ENCODE measurements at places on chromosomes 5 and 9.

GRCh38 chr5:139762615-139763170 is 32.9 kb upstream of the PSD2 start:
- peaks cover 17% of the 10 kb centered on the region for H3K4me1 ChIP-seq
- peaks cover 45% of the 10 kb centered on the region for H3K27me3 ChIP-seq
- no peak overlapping the region for H3K27ac ChIP-seq
- no peak for DNase-seq
- H3K4me3 ChIP-seq: no peak overlapping the region

DNA sequence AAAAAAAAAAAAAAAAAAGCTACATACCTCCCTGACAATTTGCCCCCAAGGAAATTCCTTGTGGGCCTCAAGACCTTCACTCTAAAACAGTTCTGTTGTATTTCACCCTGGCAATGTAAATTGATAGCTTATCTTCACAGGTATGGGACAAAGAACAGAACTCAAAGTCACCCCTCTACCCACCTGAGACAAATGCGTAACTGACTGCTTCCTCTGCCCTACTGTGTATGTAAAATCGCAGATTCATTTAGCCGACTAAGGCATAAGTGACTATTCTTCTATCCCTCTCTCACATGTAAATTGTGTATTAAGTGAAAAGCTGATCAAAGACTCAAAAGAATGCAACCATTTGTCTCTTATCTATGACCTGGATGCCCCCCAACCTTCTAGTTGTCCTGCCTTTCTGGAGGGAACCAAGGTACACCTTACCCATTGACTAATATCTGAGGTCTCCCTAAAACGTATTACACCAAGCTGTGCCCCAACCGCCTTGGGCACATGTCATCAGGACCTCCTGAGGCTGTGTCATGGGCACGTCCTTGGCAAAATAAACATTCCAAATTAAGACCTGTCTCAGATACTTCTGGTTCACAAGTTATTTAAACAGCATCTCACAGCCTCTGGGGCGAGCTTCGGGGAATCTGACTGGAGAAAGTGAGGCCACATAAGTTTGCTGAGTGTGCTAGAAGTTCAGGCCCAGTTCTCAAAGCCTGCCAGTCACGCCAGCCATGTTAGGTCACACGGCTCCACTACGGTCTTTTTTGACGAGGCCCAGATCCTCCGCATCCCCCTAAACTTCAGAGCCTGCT is 954 bp downstream of the TBCA start:
- no peaks in the 10 kb centered on the region for H3K4me1 ChIP-seq
- H3K27ac ChIP-seq: peak overlapping the region; percentile 70
- peak overlapping the region; percentile 72 for H3K4me3 ChIP-seq
- no peak for DNase-seq
- no peaks in the 10 kb centered on the region for H3K27me3 ChIP-seq
- H3K36me3 ChIP-seq: peaks cover 6% of the 10 kb centered on the region

- H3K27ac ChIP-seq: no peak overlapping the region
- H3K36me3 ChIP-seq: no peaks in the 10 kb centered on the region
- H3K4me1 ChIP-seq: no peaks in the 10 kb centered on the region
- H3K4me3 ChIP-seq: no peak overlapping the region
- DNase-seq: no peak
- no peaks in the 10 kb centered on the region for H3K27me3 ChIP-seq
Observed at GRCh38 chr9:99092643-99093491, 12.0 kb upstream of the TGFBR1 start.

DNA sequence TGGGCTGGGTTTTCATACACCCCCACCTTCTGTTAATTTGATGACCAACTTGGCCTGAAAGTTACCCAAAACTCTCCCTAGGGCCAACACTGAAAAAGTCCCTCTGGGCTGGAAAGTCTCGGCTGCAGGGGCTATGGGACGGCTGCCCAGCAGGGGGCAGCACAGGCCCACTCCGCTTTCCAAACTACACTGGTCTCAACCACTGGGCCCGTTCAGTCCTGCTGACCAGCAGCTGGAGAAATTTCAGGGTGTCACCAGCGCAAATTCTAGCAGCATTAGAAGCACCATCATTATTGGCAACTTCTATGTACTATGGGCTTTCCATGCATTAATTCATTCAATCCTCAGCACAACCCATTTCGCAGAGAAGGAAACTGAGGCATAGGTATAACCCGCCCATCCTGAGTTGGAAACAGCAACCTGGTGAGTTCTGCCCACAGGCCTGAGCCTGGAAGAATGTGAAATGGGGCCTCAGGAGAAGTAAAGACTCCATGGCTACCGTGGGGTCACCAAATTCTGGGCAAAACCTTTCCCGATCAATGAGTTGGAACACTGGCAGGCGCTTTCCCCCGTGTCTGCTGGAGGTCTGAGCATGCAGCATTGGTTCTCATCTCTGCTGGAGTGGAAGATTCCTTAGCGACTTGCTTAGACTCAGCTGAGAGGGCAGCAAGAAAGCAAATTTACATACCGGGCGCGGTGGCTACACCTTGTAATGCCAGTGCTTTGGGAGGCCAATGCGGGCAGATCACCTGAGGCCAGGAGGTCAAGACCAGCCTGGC is 9.7 kb downstream of the ORM2 start:
- H3K27ac ChIP-seq: no peak overlapping the region
- no peak overlapping the region for H3K4me3 ChIP-seq
- H3K4me1 ChIP-seq: no peaks in the 10 kb centered on the region
- peaks cover 28% of the 10 kb centered on the region for H3K36me3 ChIP-seq
- peak; percentile 85 for DNase-seq
- no peaks in the 10 kb centered on the region for H3K27me3 ChIP-seq

GRCh38 chr5:179716286-179716685 is 16.3 kb upstream of the MAML1 start:
- no peak for DNase-seq
- H3K4me1 ChIP-seq: no peaks in the 10 kb centered on the region
- no peak overlapping the region for H3K4me3 ChIP-seq
- peaks cover 81% of the 10 kb centered on the region for H3K36me3 ChIP-seq
- no peaks in the 10 kb centered on the region for H3K27me3 ChIP-seq

- H3K4me3 ChIP-seq: no peak overlapping the region
- no peak overlapping the region for H3K27ac ChIP-seq
- H3K36me3 ChIP-seq: no peaks in the 10 kb centered on the region
- no peak for DNase-seq
- H3K4me1 ChIP-seq: peaks cover 6% of the 10 kb centered on the region
- H3K27me3 ChIP-seq: no peaks in the 10 kb centered on the region
Observed at GRCh38 chr5:438481-438981, 4.4 kb upstream of the EXOC3 start.

DNA sequence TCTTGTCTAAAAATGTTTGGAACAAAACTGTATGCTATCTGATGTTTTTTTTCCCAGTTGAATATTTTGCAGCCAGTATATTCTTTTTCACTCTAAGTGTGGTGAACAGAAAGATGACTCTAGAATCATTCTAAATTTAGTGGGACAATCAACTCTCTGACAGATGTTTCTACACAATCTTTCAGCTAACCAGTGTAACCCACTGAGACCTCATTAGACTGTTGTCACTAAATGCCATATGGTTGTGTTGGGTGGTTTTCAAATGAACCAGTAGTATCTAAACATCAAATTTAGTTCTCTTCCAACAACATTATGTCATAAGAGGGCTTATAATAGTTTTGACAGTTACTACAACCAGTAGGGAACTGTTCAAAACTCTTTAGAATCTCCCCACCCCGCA is 129.6 kb upstream of the PRLR start:
- H3K27ac ChIP-seq: no peak overlapping the region
- DNase-seq: no peak
- no peaks in the 10 kb centered on the region for H3K27me3 ChIP-seq
- no peaks in the 10 kb centered on the region for H3K4me1 ChIP-seq

- H3K27ac ChIP-seq: no peak overlapping the region
- no peaks in the 10 kb centered on the region for H3K27me3 ChIP-seq
- H3K4me3 ChIP-seq: no peak overlapping the region
- no peak for DNase-seq
- peaks cover 7% of the 10 kb centered on the region for H3K4me1 ChIP-seq
- no peaks in the 10 kb centered on the region for H3K36me3 ChIP-seq
Observed at GRCh38 chr9:109769250-109769649, 10.7 kb upstream of the PALM2AKAP2 start.

All from H1 (cell line).